Placental pericyte (primary cell): ENCODE measurements at places on chromosomes 7 and 10. TPM values are rescaled to one million over a fixed set of nuclear protein-coding genes. Genes with fewer than 3 reads are reported as not detected.

Gene TYSND1
- total RNA-seq, result 5.0 and 7.3 TPM in 2 replicates

Gene DNAJC12
- 0.29 and 0.44 TPM in 2 replicates for total RNA-seq

Gene RBP4
- total RNA-seq, result 0.22 TPM in 1 of 2 replicates, not detected in the other

Gene BTRC
- 12.3 and 13.7 TPM in 2 replicates for total RNA-seq

Gene MGAM2
- total RNA-seq, result not detected in 2 replicates

Gene SSC4D
- 0.57 and 0.66 TPM in 2 replicates for total RNA-seq

Gene RALA
- total RNA-seq, result 21.9 and 22.3 TPM in 2 replicates
